ENCODE measurements at places on chromosomes 3 and 15.

DNA sequence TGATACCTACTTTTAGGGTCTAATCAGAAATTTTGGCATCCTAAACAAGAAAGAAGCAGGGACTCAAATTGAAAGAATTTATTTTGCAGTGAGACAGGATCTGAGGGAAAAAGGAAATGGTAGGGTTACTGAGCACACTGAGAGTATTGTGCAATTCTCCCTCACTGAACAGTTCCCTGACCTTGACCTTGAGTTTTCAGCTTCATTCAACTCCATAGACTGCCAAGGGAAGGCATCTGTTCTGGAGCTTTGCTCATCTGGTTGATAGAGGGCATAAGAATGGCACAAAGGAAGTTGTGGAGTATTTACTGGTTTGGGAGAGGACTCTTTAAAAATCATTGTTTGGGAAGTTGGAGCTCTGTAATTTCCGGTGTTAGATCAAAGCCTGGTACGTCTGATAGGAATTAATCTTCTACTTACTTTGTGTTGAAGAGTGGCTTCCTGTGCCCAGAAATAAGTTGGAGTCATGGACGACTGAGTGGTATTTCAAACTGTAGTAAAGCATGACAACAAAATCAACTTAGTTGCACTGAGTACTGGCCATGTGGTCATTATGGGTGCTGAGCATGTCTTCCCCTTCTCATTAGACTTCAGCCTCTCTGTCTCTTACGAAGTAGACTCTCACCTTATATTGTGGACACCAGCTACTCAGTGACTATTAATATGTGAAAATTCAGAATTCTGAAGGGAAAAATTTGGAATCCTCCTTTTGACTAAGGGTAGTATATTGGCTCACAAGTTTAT lies 40.8 kb downstream of the CLDN1 start:
- no peak for DNase-seq

- DNase-seq = no peak
Observed at GRCh38 chr15:85897207-85897894, 102.6 kb upstream of the KLHL25 start.

DNA sequence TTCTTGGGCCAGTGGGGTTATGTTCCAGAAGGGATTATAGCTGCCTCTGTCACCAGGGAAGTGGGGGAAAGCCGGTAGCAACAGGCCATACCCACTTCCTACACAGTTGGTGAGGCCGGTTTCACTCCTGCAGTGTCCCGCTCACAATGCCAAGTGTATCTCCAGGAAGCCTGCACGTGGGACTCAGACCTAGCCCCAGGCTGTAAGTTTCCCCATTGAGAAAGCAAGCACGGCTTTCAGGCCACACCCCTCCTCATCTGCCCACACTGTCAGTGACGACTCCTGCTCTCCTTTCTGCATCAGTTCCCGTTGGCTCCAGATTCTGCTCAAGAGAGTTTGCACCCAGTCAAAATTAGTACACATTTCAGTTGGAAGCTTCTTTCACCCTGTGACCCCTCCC lies 51.6 kb upstream of the CPOX start:
- DNase-seq = no peak

DNA sequence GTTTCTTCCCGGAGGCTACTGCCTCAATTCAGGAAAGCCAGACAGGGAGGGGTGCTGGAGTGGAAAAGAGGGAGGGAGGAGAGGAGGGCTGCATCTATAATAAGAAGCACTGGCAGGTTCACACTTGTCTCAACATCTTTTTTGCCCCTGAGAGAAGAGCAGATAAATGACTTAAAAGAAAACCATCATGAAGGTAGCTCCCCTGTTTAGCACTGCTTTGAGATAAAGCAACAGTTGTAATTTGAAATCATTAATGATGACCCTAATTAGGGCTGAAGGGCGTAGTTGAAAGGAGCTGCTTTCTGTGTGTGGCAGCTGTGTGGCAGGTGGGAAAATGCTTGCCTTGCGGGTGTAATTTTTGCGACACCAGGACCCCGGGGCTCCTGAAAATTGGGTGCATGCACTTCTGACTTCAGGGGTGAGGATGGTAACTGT lies 222.8 kb upstream of the IL12A start:
- no peak for DNase-seq

- no peak for DNase-seq
Observed at GRCh38 chr3:57464801-57465200, 79.3 kb downstream of the DNAH12 start.

DNA sequence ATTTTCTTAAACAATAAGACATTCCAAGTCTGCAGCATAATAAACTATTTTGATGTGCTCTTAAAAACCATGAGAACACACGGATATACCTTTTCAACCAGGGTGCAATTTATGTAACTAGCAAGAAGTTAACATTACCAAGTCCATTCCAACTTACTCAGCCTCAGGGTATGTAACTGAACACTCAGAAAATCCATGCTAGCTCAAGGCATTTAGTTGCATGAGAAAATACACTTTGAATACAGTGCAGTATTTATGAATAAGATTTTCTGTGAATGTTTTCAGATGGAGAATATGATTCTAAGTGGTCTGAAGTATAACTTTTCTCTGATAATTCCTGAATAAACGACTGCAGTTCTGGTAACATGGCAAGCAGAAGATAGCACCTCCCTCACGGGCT lies 124.3 kb downstream of the SNRK start:
- DNase-seq = no peak

DNA sequence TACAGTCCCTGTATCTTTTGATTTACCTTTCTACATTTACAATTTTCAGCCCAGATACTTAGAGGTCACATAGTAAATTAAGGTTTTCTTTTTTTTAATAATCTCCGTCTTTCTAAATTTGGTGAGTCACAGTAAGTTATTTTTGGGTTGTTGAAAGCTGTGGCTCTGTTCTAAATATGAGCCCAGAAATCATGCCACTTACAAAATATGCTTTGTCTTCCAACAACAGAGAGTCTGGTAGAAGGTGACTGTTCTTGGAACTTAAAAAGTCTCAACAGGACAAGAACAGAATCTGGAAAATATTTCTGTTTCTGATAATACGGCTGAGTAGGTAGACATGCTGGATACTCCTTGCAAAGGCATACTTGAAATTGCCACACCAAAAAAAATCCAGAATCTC lies 16.0 kb downstream of the GOLGA8S start:
- DNase-seq = no peak

DNA sequence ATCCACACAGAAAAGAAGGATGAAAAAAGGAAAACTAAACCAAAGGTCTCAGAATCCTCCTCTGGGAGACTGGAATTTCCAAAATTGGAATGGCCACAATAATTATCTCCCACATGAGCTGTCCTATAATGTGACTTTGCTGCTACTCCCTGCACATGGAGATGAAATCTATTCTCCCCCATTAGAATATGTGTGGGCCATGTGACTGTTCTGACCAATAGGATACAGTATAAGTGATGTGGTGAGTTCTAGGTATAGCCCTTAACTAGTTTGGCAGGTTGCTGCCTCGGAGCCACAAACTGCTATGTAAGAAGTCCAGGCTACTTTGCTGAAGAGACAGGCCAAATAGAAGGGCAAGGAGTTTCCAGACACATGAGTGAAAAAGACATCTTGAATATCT lies 5.2 kb downstream of the TRIM59 start:
- DNase-seq = no peak

DNA sequence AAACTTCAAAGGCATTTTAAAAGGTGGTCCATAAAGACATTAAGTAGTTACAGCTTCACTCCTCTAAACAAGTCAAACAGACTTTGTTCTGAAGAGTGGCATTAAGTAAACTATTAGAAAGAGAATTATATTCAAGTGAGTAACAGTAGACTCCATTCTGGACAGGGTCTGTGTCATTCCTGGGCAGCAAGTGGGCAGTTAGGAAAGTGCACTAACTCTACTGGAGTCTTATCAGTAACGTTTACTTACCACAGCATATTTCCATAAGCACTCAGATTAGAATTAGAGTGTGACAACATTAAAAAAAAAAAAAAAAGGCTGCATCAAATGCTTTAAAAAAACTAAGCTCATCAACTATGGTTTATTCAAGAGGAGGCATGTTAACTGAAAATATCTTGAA lies 10.6 kb downstream of the UBR1 start:
- DNase-seq = no peak

DNA sequence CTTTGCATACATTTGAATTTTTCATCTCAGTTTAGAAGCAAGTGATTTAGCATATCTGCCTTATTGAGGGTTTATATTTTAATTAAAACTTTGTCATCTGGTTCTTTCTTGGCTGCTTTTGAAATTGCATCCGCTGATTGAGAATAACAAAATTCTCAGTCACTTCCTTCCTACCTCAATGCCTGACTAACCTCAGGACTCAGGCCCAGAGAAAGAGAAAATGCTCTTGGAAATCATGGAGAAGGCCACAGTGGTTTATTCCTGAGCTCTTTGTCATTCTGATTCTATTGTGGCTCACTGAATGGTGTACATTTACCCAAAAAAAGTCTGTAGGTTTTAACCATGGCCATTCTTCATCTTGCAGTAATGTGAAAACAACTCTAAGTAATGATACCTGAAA lies 533.9 kb downstream of the TBL1XR1 start:
- no peak for DNase-seq

GRCh38 chr3:38878646-38879045 lies 62.6 kb upstream of the SCN10A start:
- DNase-seq = no peak

- DNase-seq = no peak
Observed at GRCh38 chr15:99614749-99615288, 49.0 kb downstream of the MEF2A start.

DNA sequence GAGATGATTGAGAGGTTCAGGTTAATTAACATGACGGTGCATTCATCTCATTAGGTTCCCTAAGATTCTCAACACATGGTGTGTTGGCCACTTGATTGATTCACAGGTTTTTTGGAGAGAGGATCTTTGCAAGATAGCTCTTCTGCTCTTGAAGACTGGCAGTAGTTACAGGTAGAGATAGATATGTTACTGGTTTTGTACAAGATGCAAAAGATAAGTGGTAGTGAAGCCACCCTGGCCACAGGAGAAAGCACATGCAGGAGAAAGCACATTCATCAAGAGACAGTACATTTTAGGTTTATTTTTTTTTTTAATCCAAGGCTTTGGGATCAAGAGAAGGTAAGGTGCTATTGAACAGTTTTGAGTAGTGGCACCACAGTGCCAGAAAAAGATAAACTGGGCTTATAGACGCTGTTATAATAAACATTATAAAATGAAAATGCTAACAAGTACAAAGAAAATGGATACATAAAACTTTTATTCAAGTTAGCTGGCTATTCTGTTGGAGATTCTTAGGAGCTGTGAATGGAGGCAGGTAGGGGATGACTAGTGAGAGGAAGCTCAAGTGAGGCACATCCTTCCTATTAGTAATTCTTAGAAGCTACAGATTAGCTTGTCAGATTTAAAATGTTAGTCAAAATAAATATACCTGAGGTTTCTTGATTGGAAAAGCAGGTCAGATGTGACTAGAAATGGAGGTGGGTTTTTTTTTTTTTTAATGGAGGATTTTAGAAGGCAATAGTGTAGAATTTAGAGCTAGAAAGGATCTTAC lies 10.8 kb downstream of the SELENOT start:
- DNase-seq = no peak

GRCh38 chr3:37941608-37942508 lies 48.7 kb upstream of the VILL start:
- DNase-seq = no peak

DNA sequence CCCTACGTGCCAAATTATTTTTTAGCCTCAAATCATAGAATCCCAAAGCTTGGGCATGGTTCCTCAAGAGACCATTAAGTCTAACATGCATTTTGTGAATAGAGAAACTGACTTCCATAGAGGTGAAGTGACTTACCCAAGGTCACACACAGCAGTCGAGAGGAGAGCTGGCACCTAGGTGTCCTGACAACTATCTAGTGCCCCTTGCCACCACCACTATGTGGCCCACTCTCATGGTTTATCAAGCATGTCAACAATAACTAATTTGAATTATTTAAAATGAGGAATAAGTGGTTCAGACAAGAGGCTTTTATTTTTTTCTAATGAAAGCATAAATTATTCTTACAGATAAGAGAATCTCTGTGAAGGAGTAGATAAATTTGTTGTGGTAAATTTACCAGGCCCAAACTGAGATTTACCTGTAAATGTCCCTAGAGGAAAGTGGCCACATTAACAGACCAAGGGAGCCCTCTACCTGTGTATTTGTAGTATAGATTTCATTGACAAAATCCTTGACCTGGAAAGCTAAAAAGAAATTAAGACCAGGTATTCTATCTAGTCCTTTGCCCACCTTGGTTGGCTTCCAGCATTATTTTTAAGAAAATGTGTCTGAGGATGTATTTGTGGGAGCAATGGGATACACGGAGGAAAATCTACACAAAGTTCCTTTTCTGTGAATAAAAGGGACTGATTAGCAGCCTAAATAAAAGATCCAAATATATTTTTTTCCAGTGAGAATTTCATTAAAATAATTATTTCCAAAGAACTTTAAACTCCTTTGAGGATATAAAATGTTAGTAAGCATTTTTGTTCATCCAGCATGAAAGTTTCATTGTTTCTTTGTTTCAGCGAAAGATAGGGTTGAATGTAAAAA lies 49.1 kb downstream of the IQCH start:
- no peak for DNase-seq

DNA sequence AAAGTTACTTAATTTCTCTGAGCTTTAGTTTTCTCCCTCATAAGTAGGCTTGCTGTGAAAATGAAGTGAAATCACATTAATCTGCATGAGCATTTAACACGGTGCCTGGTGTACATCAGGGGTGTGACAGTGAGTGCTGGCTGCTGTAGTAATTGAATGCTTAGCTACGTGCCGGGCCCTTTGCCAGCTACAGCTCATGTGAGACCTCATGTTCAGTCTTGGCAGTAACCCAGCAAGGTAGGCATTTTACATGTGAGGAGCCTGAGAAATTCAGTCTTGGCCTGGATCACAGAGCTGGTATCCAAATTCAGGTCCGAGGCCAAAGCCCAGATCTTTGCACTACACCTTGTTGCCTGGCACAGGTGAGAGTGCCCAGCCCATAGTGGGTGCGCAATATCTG lies 9.1 kb downstream of the GHRL start:
- no peak for DNase-seq

DNA sequence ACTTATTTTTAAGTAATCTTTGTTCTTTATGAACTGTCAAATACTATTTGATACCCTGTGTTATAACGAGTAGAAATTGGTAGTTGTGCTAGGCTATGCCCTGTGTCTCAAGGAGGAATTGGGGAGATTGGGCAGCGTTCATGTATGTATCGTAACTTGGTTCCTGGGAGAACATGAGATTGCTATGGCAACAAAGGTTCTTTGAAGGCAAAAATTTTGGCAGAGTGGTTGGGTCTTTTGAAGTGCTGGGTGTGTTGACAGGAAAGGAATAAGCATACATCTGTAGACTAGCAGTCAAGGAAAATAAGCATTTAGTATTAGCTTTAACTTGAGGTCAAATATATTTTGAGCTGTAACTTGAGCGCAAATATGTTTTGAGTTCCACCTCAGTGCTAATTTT lies 45.3 kb downstream of the TCF12 start:
- DNase-seq = no peak

All from stimulated activated CD8-positive, alpha-beta memory T cell treated with anti-CD3 and anti-CD28 coated beads, Interleukin-4, amount 100 ng/mL, for 4 hours (primary cell).